ENCODE measurements at places on chromosomes 7 and 10.

DNA sequence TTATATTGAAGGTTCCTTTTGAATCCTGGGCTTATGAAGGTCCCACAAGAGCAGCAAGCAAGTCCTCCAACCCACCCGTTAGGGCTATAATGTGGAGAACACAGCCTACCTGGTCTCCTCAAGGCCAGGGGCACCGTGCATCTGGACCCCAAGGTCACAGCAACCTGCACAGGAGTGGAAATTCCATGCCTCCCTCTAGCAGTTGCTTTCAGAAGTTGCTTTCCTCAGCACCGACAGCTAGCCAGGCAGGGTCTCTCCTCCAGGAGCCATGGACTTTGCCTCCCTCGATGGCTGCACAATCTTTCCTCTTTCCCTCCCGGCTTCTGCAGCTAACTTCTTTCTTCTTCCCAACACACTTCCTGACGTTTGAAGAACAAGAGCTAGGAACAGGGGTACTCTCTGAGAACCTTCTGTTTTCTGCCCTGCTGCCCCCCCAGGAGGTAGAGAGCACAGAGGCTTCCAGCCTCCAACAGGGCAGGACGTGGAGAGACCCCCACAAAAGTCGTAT lies 149.8 kb downstream of the PTPN20 start:
- no peak overlapping the region for H3K4me3 ChIP-seq
- H3K36me3 ChIP-seq = no peaks in the 10 kb centered on the region
- H3K27me3 ChIP-seq = peaks cover 12% of the 10 kb centered on the region
- H3K27ac ChIP-seq = no peak overlapping the region
- no peaks in the 10 kb centered on the region for H3K4me1 ChIP-seq
- no peak for DNase-seq

DNA sequence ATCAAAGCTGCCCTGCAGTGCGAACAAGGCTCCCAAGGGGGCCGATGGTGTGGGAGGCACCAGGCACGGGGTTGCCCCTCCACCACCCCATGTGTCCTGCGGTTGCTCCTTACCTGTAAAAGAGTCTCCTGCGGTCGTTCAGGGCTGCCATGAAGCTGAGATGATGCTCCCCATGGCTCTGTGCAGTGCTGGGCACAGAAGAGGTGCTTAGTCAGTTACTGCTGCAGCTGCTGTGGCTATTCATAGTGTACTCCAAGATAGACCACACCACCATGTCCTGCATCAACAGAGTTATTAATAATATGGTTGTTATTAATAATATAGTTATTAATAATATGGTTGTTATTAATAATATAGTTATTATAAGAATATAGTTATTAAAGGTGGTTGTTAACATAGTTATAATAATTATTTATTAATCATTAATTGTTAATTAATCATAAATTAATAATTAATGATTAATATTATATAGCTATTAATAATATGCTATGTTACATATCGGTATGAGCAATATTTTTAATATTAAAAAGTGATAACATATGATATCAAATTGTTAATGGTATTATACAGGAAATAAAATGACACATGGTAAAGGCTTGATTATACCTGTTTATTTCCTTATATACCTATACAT lies 97.0 kb upstream of the PFKP start:
- no peaks in the 10 kb centered on the region for H3K4me1 ChIP-seq
- DNase-seq = no peak
- H3K36me3 ChIP-seq = no peaks in the 10 kb centered on the region
- no peak overlapping the region for H3K27ac ChIP-seq
- no peak overlapping the region for H3K4me3 ChIP-seq

DNA sequence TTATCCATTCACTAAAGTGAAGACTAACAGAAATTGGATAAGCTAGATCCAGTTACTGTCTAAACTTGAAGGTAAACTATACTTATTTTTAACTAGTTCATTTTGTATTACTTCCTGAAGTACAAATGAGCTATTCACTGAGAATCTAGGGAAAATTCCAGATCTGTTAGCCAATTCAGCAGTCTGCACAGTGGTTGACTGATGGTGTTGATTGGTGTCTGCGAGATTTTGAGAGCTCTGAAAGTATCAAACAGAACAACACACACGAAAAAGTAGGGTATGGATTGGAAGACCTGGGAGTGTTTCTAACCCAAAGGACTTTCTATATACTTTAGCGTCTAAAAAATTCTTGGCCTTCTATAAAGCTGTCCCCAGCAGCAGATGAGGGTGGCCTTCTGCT lies 33.6 kb upstream of the AGR2 start:
- H3K4me3 ChIP-seq = no peak overlapping the region
- H3K27me3 ChIP-seq = no peaks in the 10 kb centered on the region
- no peaks in the 10 kb centered on the region for H3K4me1 ChIP-seq
- no peak for DNase-seq

DNA sequence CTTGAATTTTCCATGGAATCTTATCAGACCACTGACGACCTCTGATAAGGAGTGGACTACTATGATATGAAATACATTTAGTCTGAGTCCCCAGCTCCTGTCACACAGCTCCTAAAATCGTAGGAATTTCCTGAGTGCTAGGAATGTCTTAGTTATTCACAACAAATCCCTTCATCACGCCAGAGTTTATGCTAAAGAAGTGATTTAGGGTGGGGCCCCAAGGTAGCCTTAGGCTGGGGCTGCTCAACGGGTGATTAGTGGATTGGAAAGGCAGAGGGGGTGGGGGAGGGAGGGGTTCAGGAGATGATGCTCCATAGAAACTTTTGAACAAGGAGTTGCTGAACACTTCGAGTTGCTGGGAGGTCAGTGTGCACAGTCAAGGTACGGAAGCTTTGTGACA lies 7.0 kb upstream of the TET1 start:
- no peaks in the 10 kb centered on the region for H3K4me1 ChIP-seq
- H3K4me3 ChIP-seq = no peak overlapping the region
- no peak overlapping the region for H3K27ac ChIP-seq
- DNase-seq = no peak
- H3K27me3 ChIP-seq = no peaks in the 10 kb centered on the region

DNA sequence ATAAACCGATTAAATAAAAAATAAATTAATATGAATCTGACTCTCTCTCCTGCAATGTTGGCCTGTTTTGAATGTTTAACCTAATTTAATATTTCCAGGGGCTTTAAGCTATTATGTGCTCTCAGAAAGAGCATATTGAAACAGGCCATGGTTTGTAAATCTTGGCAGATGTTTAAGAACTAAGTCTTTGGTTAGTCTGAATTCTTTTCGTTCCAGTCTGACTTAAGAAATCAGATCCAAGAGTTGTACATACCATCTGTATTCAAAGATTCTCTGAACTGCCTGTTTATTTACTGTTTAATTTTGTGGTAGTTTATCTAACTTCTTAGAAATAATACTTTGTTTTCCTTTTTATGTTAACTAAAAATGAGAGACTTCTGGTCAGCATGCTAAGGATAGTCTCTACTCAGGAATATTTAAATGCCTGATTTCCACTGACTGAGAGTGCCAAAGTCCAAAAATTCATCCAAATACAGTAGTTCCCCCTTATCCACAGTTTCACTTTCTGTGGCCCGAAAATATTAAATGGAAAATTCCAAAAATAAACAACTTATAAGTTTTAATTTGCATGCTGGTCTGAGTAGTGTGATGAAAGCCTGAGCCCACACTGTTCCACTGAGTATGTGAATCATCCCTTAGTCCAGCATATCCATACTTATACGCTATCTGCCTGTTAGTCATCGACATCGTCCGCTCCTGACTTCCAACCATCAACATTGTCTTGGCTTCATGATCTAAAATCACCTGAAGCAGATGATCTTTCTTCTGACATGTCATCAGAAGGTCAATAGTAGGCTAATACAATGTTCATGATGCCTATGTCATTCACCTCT lies 238.1 kb upstream of the CSTF2T start:
- peaks cover 2% of the 10 kb centered on the region for H3K4me1 ChIP-seq
- no peak for DNase-seq
- H3K36me3 ChIP-seq = no peaks in the 10 kb centered on the region
- H3K4me3 ChIP-seq = no peak overlapping the region
- H3K27ac ChIP-seq = peak overlapping the region; percentile 15
- H3K27me3 ChIP-seq = no peaks in the 10 kb centered on the region

DNA sequence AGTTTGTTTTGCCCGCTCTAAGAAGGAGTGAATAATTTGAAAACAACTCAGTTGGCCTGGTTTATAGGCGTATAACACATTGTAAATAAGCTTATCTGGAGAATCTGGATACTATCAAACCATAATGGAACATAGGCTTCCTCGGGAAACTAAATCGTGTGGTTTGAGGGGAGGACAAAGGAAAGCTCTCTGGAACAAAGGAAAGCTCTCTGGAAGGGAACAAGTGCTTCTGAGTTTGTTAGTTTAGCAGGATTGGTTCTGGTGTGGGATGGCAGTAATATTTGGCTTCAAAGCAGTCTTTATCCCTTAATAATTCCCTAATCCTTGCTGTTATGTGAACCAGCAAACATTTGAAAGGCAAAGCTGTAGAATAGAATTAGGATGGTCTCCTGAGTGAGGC lies 15.0 kb upstream of the SLK start:
- no peak for DNase-seq
- no peak overlapping the region for H3K27ac ChIP-seq
- no peaks in the 10 kb centered on the region for H3K36me3 ChIP-seq
- no peak overlapping the region for H3K4me3 ChIP-seq
- no peaks in the 10 kb centered on the region for H3K27me3 ChIP-seq

All from SK-N-SH (cell line).